ENCODE measurements at places on chromosomes 2 and 18.

DNA sequence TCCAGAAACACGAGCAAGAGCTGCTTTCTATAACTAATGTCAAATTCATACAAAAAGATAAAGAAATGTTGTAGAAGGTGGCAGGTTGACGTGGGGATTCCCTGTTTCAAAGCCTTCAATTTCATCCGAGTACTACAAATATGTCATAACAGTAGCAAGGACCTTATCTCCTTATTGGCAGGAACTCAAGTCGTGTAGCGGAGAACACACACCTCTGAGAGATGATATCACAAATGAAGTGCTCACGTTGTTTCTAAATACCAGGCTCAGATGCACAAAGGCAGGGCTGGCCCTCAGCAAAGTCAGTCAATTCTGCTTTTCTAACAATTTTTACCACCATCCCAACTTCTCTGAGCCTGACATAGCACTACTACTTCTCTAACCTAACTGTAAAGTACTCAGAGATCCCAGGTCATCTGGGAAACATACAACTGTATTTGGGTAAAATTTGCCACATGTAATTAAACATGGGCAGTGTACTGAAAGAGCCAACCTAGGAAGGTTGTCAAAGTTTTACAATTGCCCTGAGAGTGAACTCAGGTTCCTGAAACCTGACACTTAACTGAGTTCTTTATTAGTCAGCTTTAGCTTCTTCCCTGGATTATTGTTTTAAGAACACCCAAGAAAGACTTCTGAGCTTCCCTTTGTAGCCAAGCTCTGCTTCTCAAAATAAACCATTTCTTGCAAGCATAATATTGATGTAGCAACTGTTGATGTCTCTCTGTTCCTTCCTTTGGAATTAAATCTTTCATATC, 813.7 kb upstream of the ACVR2A start:
- no peak for DNase-seq

DNA sequence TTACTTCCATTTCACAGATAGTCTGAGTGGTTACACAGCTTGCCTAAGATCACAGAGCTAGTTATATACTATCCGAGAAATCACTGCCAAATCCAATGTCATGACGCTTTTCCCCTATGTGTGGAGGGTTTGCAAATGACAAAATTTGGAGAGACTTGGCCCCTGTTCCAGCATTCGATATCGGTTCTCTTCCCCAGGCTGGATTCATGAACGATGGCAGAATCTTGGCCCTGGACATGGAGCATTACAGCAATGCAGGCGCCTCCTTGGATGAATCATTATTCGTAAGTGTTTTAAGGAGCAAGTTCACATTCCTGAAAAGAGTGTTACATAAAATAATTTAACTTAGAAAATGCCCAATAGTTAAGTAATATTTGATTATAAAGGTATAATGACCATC, 55.1 kb downstream of the AOX1 start:
- no peak for DNase-seq

DNA sequence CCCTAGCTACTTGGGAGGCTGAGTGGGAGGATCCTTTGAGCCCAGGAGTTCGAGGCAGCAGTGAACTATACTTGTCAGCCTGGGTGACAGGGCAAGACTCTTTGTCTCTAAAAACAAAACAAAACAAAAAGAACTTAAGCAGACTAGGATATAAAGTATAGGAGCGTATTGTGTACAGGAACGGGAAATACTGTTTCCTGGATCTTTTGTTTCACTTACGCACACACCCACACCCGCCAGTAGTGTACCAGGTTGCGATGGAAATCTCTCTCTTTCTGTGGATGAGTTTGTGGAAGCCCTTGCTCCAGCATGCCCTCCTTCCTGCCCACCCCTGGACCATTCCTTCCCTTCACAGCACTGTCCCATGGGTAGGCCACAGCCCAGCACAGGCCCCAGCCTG, 136.3 kb downstream of the RPIA start:
- no peak for DNase-seq

DNA sequence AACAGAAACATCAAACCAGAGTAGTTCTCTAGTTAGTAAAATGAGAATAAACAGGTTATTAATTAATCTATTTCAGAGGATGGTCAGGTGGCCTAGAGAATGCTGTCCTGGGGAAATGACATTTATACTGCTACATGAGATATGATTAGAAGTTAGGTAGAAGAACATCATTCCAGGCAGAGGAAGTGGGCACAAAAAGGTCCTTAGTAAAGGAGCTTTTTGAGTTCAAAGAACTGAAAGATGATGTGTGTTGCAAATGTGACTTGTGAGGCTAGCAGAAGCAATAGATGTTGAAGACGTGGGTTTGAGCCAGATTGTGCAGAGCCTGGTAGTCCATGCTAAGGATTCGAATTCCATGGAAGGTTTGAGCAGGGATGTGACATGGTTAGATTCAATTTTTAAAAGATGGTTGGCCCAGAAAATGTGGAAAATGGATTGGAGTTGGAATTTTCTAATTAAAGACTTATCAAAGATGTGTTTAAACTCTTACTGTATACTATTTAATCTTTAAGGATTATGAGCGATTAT, 34.2 kb downstream of the RAB10 start:
- no peak for DNase-seq

DNA sequence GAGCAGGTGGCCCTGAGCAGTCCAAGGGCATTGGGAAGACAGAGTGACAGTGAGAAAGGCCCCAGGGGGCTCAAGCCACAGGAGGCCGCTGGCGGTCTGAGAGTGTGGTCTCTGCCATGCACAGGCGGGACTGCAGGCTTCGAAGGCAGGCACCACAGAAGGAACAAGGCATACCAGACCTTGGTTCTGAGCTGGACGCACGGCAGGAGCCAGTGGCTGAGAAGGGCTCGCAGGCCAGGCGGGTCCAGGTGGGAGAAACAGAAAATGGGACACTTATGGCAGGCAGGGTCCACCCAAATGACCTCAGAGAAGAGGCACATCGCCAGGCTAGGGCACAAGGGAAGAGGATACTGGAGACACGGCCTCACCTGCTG, 14.9 kb downstream of the HJURP start:
- no peak for DNase-seq

DNA sequence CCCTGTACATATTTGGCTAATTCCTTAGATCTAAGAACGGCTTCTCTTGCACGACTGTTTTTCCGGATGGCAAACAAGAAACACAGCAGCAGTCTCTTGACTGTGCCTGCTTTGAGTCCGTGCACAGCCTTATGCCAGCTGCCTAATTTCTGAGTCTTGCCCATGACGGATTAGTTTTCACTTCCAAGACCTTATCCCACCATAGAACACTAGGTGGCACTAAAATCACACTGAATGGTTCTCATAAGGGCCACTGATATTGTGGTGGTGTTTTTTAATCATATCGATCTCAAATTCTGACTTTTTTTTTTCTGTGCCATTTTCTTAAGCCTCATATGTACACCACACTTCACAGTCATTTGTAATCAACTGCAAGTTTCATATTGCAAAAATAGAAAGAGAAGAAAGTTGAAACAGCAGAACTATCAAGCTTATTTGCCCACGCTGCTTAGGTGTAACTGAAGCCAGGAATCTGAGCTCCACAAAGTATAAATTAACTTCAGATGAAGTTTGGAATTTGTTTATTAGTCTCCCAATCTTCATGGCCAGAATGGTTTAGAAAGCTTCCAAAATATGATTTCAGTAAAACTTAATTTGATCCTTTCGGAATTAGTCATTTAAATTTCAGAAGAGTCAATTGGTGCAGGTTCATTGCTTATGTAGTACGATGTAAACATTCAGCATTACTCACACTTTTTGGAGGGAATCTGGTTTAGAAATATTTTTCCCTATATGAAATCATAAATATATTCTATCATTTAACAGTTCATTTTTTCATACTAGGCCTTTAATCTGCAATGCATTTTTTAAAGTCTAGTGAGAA, 45.5 kb upstream of the SCN7A start:
- peak; percentile 60 for DNase-seq

DNA sequence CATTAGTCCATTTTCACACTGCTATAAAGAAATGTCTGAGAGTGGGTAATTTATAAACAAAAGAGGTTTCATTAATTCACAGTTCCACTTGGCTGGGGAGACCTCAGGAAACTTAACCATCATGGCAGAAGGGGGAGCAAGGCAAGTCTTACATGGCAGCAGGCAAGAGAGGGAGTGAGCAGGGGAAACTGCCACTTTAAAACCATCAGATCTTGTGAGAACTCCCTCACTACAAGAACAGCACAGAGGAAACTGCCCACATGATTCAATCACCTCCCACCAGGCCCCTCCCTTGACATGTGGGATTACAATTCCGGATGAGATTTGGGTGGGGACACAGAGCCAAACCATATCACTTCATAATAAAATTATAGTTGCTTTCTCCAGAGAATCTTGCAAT, 365.5 kb upstream of the ID2 start:
- DNase-seq: no peak

DNA sequence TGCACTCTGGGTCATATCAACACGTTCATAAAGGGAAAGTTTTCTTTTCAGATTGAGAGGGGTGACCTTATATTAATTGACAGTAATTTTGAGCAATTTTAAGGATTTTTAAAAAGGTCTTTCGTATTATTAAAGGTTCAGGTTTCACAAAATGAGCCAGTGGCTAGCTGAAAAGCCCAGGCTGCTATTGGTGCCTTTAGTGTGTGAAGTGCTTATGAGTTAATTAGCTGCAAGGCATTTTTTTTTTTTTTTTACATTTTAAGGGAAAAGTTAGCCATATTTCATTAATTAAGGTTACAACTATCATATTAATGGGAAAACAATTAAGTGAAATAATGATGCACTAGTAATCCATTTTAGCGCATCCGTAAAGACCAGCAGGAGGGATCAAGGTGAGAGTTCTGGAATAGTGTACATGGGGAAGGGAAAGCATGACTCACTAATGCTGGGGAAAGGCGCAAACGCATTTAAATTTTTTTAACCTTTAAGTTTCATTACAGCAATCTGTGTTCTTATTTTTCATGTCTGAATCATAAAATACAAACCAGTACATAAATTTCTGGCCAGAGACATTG, 200.0 kb downstream of the ZNF407 start:
- DNase-seq: no peak

DNA sequence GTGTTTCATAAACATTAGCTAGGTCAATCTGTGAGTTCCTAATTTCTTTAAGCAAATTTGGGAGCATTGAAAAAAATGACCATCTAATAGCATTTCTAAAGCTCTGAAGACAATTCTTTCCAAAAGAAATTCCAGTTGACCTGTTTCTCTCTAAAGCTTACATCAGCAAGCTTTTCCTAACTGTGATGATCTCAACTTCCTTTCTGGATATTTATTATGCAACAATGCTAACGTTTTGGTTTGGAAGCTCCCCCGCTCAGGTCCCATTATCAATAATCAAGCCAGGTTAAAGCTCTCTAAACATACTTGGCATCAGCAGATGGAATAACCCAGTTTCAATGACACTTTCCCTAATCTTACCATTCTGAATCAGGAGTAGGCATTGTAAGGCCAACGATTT, 196.3 kb upstream of the TANK start:
- DNase-seq: no peak

DNA sequence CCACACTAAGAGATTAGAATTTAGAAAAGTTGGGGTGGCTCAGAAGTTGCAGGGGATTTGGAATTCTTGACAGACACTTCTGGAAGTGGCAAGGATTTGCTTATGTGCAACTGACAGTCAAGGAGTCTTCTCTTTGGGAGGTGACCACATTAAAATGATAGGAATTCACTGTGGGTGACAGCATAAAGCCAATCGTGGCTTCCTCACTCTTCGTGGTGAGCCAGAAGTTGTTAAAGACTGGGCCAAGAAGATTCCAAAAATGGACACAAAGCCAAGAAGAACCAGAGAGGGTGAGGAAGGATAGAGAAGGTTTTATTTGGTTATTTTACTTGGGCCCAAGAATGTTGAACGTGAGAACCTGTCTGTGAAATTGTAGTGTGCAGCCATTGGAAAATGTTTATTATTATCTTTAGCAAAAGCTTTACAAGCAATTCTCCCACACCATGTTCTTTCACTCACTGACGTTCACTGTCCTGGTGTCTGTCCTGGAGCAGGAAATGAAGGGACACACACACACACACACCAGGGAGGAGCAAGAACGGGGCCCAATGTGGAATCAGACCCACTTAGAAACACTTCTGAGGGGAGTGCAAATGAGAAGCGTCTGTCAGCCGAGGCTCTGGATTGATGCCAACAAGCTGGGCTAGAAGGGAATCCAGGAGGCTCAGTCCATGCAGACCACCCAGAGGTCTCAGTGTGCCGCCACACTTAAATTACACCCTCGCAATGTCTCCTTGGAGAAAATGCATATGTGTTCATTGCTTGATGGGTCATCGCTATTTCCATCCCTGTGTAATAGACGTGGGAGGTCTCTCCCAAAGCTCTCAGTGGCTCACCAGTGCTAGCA, 37.2 kb downstream of the STEAP3 start:
- no peak for DNase-seq

DNA sequence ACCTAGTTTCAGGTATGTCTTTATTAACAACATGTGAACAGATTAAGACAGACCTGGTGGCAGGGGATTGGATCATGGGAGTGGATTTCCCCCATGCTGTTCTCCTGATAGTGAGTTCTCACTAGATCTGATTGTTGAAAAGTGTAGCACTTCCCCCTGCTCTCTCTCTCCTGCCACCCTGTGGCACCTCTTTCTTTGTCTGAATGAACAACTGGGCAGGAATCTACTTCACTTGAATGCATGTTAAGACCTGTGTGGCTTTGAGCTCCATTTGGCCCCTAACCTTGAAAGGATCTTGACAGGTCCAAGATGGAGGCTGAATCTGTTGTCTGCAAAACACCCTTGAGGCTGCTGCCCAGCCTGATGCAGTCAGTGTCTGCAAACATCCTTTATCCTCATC, 194.4 kb downstream of the RNF144A start:
- no peak for DNase-seq

- DNase-seq: peak; percentile 90
Measured at GRCh38 chr2:74845217-74845751, 11.4 kb downstream of the HK2 start.

DNA sequence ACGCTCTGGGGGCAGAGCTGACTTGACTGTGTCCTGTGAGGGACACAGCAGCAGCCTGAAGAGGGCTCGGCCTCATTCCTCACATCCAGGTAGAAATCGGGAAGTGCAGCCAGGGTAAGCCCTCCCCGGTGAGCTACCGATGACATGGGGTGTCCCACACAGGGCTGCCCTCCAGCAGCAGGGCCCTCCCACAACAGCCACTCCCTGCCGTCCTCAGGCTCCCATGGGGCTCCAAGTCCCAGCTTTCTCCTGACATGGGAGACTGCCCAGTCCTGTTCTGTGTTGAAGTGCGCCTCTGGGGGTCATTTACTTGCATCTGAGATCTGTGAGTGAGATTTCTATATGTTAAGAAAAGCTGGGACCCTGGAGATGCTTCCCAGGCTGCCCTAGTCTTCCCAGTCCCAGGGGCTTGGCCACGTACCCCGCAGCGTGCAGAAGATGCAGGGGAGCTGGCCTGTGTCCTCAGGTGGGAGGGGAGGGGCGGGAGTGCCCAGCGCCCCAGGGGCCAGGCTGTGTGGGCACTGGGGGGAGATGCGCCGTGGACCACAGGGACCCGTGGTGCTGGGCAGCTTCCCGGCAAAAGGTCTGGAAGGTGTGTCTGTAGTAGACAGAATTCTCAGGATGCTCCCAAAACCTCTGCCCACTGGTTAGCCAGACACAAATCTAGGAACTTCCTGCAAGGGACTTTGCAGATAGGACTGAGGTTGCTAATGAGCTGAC, 87.9 kb downstream of the FAM168B start:
- DNase-seq: no peak
